ENCODE measurements at places on chromosomes 13 and 19.

- DNase-seq = peak; percentile 54
These were observed 33.8 kb upstream of the SACS start for GRCh38 chr13:23467048-23467931.

DNA sequence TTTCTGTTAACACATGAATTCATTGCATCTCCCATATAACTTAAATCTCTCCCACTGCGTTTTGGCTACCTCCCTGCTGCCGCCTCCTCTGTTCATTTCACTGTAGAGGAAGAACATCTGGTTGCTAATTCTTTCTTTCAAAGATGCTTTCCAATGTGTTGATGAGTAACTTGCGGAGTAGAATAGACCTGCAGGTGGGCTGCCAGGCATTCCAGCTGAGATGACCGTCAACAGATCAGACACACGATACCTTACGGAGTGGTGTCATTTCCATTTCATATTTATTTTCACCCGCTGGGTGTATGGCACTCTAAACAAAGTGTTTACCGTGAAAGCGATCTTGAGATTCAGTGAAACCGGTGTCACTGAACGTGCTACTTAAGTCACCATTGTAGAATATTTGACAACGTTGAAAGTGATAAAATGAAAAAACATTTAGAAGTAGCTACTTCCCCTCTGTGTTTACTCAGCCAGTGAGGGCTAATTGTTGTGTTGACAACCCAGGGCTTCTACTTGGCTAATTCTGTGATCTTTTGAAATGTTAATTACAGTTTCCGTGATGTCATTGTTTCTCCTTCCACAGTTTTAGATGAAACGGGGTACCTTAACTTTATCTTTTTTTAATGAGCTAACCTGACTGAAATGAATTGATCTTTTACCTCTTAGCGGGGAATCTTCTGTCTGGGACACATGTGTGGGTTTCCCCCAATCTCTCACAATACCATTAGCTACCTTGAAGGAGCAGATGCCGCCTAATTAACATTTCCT is 228.5 kb upstream of the ARGLU1 start:
- no peak for DNase-seq

DNA sequence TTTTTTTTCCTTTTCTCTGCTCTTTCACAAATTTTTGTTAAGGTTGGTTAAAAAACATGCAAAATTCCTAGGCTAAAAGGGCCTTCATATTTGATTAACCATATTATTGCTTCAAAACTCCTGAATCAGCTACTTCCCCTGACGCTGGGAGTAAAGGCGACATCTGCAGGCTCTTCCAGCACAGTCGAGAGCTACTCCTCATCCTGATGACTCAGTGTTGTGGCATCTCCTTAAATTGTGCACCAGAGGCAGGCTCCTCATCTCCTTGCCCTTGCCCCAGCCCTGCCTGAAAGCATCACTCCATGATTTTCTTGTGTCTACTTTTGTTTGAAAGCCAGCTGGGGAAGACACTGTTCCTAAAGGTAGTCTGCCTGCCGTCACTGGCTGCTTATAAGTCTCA is 24.5 kb upstream of the SOX1 start:
- DNase-seq = no peak

DNA sequence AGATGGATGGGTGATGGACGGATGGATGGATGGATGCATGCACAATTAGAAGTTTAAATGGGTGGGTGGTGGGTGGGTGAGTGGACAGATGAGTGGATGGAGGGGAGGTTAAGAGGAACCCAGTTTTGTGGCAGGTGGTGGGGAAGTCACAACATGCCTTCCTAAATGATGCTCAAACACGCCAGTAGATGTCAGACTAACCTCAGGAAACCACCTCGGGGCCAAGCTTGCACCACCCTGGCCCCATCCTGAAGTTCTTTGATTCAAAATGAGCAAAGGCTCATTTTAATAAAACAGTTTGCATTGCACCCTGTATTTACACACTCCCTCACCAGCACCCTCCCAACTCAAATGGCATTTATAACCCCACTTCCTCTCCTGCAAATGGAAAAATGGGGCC is 91.4 kb upstream of the CACNA1A start:
- DNase-seq = peak; percentile 50

DNA sequence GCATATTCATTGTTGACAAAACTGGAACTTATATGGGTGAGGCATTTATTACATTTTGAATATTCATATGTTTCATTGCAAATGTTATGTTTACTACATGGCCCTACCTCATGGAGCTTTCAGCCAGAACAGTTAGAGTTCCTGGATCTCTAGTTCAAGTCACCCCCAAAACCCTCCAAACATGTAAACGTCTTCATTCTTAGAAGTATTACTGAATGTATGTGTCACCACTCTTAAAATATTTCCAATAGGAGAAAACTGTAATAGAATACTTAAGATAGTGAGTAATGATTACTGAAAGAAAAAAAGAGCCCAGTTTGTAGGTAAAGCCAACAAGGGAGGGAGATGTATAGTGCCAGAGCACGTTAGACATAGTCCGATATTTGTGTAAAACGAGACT is 23.5 kb downstream of the URI1 start:
- DNase-seq = no peak

- DNase-seq = no peak
These were observed 122.3 kb downstream of the ATP8A2 start for GRCh38 chr13:25493931-25494640.

GRCh38 chr13:105247830-105248229 is 1287.6 kb downstream of the EFNB2 start:
- DNase-seq = no peak

GRCh38 chr13:20209948-20210347 is 17.2 kb upstream of the GJB2 start:
- no peak for DNase-seq

GRCh38 chr13:33615436-33615835 is 202.5 kb upstream of the RFC3 start:
- peak; percentile 12 for DNase-seq

- DNase-seq = no peak
These were observed 1.2 kb downstream of the DAPK3 start for GRCh38 chr19:3969435-3970312.

GRCh38 chr19:6221878-6222746 is 57.7 kb downstream of the MLLT1 start:
- DNase-seq = no peak

DNA sequence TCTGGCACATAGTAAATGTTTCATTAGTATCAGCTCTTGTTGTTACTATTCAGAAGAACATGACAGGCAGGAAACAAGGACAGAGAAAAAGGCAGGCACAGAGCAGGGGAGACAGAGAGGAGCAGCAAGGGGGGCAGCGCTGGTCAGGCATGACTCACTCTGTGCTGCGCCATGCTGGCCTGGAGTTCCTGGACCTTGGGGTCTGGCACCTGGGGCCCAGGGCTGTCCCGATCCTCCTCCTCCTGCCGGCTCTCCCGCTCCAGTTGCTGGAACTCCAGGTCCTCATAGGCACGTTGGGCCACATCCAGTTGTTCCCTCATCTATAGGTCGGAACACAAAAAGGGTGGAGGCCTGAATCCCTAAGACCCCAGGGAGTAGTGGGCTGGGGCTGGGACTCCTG is 7.6 kb downstream of the PHLDB3 start:
- no peak for DNase-seq

DNA sequence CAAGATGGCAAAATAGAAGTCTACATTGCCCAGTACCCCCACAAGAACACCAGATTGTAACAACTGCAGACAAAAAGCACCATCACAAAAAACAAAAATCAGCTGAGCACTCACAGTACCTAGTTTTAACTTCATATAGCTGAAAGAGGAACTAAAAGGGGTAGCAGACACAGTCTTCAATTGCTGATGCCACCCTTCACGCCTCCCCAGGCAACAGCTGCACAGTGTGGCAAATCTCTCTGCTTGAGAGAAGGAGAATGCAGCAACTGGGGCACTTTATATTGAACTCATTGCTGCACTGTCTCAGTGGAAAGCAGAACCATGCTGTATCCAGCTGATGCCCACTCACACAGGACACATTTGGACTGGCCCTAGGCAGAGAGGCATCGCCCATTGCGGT is 2714.5 kb upstream of the PCDH20 start:
- DNase-seq = no peak

- DNase-seq = no peak
These were observed 19.9 kb downstream of the ACER1 start for GRCh38 chr19:6313398-6313969.

GRCh38 chr13:42602906-42603305 is 29.0 kb downstream of the TNFSF11 start:
- DNase-seq = no peak

DNA sequence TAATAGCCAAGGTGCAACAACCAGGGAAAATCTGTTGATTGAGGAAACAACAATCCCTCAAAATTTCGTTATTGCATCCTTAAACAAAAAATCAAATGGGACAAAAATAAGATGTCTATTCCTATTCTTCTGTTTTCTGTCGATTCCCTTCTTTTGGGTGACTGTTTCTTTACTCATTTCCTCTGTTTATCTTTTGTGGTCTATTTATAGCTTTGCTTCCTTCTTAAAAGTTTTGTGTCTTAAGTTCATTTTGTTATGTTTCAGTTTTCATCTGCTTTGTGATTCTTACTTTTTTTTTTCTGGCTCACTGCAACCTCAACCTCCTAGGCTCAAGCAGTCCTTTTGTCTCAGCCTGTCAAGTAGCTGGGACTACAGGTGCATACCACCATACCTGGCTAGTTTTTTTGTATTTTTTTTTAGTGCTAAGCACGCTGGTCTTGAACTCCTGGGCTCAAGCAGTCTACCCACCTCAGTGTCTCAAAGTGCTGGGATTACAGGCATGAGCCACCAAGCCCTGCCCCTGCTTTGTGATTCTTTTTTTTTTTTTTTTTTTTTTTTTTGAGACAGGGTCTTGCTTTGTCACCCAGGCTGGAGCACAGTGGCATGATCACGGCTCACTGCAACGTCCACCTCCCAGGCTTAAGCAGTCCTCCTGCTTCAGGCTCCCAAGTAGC is 10.4 kb downstream of the ZNF146 start:
- no peak for DNase-seq

GRCh38 chr19:10641248-10641647 is 12.9 kb upstream of the ILF3 start:
- DNase-seq = no peak

DNA sequence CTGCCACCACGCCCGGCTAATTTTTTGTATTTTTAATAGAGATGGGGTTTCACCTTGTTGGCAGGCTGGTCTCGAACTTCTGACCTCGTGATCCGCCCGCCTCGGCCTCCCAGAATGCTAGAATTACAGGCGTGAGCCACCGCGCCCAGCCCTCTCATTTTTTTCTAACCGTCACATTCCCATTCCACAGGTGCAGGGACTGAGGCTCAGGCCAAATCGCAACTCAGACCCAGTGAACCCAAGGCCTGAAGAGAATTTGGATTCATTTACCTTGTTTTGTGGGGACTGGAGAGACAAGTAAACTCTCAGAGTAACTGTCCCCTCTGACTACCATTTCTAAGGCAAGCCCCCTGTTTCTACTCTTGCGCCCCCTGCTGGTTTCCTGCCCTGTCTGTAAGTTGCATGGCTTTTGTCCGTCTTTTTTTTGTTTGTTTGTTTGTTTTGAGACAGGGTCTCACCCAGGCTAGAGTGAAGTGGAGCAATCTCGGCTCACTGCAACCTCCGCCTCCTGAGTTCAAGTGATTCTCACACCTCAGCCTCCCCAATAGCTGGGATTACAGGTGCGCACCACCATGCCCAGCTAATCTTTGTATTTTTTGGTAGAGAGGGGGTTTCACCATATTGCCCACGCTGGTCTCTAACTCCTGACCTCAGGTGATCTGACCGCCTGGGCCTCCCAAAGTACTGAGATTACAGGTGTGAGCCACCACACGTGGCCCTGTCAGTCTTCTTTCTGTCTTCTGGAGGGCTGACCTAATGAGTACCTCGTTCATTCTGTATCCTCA is 2.3 kb upstream of the STRN4 start:
- peak; percentile 87 for DNase-seq

DNA sequence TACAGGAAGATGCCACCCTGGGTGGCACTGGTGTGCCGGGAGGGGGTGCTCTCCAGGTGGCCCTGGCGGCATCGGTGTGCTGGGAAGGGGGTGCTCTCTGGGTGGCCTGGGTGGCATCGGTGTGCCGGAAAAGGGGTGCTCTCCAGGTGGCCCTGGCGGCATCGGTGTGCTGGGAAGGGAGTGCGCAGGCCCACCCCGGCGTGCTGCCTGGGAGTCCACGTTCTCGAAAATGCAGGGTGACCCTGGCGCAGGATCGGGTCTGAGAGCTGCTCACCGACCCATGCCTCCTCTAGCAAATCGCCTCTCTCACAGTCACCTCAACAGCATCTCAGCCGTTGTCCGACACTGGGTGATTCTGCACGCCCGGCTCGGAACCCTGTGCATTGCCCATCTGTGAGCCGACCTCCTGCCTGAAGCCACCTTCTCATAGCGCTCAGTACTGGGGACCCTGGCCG is 36.4 kb downstream of the RASA3 start:
- no peak for DNase-seq

GRCh38 chr13:110294146-110294545 is 12.8 kb downstream of the COL4A1 start:
- no peak for DNase-seq

GRCh38 chr13:36173571-36174322 is 40.6 kb downstream of the SOHLH2 start:
- no peak for DNase-seq

- no peak for DNase-seq
These were observed 376.4 kb downstream of the FGF9 start for GRCh38 chr13:22047082-22047784.

GRCh38 chr19:37953171-37953917 is 46.3 kb downstream of the SIPA1L3 start:
- DNase-seq = no peak

GRCh38 chr13:45402641-45403040 is 15.5 kb downstream of the SLC25A30 start:
- no peak for DNase-seq

GRCh38 chr19:57227502-57227901 is 3.3 kb upstream of the AURKC start:
- no peak for DNase-seq

- no peak for DNase-seq
These were observed 13.0 kb downstream of the PDCD5 start for GRCh38 chr19:32594021-32594420.

- no peak for DNase-seq
These were observed 139.1 kb upstream of the SERP2 start for GRCh38 chr13:44234566-44234965.

DNA sequence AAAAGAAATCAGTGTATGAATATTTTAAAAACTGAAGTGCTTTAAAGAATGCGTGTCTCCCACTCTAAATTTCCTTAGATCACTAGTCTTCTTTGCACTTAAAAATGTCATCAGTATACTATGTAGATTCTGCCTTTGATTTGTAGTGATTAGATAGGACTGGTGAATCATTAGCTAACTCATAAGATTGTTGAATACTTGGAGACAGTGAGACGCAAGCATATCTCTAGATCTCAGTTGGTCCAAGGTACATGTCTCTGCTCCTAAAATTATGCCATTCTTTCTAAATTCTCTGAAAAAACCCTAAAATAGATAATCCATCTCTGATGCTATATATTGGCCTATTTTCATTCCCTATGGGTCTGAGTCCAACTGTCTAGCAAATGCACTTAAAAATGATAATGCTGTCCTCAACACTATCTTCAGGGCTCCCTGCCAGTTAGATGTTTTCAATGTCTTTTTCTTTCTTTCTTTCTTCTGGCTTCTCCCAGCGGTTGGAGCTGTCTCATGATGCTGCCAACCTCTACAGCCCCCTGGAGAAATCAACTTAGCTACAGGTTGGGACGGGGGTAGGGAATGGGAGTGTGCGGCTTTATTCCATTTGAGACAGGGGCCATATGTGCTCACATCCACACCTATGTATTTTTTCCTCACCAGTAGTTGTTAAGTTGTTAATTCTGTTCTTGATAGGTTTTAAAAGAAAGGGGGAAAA is 301.0 kb downstream of the NDFIP2 start:
- DNase-seq = no peak

Measured in BE2C (cell line).